ENCODE measurements at places on chromosomes 2 and 18.

GRCh38 chr18:77482190-77483085 is 232.8 kb downstream of the GALR1 start:
- DNase-seq, result no peak

DNA sequence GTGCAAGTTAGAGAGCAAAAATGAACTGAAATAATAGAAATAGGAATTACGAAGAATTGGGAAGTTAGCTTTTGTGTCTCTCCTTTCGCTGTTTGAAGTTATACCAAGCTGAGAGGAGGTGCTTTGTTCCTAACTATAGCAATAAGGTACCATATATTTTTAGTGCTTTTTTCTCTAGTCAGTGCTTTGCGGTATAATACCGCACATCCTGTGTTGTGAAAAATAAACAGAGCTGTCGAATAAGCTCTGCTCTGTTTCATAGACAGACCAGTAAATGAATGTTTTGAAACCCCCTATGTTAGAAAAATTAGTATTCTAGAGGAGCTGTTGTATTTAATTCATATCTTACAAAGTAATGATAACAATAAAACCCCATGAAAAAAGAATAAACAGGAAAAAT is 130.8 kb downstream of the MAP4K4 start:
- DNase-seq, result no peak

- no peak for DNase-seq
Measured at GRCh38 chr18:45962866-45963265, 4.3 kb downstream of the EPG5 start.

DNA sequence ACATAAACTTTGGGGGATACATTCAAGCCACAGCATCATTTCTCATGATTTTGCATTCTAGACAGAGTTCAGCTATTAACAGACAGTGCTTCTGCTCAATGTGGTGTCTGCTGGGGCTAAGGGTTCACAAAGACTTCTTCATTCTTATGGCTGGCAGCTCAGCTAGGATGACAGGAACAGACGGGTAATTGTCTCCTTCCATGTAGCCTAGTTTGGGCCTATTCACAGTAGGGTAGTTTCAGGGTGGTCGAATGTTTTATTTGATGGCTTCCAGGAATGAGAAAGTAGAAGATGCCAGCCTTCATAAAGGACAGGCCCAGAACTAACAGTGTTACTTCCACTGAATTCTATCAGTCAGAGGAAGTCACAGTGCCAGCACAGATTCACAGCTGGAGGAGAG is 26.0 kb upstream of the BCL2L11 start:
- DNase-seq, result no peak

DNA sequence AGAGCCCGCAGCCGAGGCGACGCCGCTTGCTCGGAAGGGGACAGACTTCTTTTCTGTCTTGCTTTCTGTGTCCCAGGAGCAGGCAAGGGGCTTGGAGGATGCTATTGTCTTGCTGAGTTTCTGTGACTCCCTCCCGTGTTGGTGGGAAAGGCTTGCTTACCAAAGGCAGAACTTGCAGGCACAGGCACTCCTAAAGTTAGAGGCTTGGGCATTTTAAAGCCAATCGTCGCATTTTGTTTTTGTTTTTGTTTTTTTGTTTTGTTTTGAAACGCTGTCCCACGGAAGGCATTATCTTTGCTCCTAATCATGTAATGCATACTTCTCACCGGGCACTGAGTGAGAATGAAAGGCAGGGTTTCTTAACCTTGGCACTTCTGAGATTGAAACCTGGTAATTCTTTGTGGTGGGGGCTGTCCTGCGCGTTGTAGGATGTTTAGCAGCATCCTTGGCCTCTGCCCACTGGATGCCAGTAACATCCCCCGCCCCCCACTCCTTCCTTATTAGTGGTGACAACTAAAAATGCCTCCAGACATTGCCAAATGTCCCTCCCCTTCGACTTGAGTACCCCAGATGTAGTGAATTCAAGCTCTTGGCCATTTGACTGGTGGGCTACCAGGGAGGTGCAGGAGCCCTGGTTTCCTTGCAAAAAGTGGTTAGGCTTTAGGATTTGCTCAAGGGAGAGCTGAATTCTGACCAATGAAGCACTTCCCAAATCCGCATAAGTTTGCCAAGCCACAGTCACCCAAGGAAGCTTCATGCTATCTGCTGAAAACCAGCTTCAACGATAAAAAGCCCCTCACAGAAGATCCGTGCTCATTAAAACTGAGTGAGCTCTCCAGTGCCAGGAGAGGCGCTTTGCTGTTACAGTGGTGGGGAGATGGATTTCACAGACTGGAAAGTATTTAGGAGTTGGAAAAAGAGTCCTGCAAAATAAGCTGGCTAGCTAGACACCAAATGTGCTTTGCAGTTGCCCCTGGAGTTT is 1.2 kb downstream of the ANTXR1 start:
- DNase-seq, result no peak

- no peak for DNase-seq
Measured at GRCh38 chr2:45904946-45905631, 253.6 kb downstream of the PRKCE start.

- no peak for DNase-seq
Measured at GRCh38 chr18:76588601-76589226, 93.7 kb upstream of the ZNF516 start.

DNA sequence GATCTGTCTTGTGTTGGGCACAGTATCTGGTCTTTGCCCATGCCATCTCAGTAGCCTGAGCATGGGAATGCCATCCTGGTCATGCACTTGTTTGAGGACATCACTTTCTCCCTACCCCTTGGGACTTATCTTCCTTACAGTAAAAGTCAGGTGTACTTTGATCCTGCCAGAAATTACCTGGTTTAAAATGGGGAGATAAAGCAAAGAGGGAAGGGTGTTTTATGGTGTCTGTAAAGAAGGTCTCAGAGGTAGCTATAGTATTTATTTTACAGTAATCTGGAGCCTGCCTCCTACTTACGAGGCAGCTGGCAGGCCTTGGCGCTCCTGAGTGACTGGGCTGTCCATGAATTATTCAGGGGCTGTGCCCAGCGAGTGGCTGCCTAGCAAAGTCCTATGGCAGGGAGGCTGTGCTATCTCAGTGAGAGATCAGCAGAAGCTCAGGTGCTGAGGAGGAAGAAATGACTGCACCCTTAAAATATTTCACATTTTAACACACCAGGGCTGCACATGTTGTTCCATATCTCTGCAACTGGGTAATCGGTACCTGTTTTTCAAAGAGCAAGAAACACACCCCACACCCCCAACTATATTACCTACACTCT is 93.9 kb downstream of the SPTBN1 start:
- DNase-seq, result no peak

DNA sequence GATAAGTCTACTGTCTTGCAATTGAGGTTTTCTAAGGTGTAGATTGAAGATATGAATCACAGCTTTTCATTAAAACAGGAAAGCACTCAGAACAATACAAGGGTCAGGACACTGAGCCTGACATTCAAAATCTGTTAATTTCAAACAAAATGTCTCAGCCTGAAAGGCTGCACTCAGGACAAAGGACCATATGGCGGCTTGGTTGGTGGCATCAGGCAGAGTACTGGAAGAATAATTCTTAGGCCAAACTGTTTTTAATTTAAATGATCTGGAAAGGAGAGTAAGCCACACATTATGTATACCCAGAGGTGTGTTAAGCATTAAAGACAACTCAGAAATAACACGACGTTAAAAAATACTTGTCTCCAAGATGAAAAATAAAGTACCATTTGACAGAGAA is 85.9 kb downstream of the SKA1 start:
- DNase-seq, result no peak

DNA sequence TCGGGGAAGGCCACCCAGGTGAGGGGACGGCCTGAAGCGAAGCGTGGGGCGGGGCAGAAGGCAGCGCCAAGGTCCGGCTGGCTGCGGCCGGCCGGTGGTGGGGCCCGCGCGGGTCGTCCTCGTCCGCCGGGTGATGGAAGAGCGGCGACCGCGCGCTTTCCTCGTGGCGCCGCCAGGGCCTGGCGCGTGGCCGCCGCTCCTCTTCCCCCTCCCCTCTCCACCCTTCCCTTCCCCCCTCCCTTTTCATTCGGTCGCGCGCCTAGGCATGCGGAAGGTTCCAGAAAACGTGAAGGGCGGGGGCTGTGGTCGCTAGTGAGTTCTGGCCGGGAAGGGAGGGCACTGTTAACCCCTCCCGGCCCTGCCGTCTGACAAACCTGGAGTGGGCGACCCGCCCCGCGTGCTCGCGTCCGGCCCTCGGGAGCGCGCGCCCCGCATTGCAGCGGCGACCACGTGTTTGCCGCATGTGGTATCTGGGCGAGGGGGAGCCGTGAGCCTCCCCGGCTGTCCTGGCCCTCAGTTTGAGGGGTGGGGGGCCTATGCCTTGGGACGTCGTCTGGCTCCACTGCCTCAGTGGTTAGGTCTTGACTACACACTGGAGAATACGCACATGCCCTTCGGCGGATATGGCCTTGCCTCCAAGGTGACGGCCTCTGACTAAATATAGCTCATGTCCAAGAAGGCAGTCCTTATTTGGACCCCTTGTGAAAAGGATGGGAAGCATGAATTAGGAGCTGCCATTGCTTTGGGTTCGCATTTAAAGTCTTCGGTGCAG is 579 bp downstream of the MAT2A start:
- no peak for DNase-seq

DNA sequence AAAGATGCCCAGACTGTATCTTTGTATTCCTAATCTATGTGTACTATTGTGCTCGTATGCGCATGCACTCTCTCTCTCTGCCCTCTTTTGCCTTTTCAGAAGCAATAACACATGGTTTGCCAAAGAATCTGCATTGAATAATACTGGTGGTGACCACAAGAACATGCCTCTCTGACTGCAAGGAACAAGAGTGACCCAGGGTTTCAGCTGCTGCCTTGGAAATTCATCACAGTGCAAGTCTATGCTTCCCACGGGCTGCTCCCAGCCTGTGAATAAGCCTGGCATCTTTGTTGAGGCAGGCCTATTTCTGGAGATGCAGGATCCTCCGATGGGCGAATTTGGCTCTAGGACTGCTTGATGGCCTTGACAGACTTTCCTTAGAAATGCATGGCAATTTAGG is 689.4 kb upstream of the FANCL start:
- DNase-seq, result no peak

GRCh38 chr18:58894930-58895329 is 30.3 kb downstream of the ZNF532 start:
- DNase-seq, result no peak

DNA sequence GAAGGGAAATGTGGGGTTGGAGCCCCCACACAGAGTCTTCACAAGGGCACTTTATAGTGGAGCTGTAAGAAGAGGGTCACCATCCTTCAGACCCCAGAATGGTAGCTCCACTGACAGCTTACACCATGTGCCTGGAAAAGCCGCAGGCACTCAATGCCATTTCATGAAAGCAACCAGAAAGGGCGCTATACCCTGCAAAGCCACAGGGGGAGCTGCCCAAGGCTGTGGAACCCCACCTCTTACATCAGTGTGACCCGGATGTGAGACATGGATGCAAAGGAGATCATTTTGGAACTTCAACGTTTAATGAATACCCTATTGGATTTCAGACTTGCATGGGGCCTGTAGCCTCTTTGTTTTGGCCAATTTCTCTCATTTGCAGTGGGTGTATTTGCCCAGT is 694.7 kb downstream of the CBLN2 start:
- DNase-seq, result no peak

DNA sequence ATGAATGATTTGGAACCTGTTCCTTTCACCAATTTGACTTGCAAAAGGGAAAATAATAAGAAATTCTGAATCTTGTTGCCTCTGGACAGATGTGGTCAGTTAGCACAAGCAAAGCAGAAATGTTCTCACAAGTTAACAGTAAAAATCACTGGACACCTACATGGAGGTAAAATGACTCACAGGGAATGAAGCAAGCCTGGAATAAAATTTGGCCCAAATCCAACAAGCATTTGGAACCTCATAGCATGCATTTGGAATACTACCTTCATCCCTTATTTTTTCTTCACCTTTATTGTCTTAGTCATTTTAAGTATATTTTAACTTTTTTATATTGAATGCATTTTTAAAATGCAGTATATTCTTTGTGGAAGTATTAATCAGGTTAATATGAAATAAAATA is 602.9 kb downstream of the ARHGAP15 start:
- DNase-seq, result no peak
